NCI-H2171 (cell line): ENCODE measurements at places on chromosomes 13 and 19.

DNA sequence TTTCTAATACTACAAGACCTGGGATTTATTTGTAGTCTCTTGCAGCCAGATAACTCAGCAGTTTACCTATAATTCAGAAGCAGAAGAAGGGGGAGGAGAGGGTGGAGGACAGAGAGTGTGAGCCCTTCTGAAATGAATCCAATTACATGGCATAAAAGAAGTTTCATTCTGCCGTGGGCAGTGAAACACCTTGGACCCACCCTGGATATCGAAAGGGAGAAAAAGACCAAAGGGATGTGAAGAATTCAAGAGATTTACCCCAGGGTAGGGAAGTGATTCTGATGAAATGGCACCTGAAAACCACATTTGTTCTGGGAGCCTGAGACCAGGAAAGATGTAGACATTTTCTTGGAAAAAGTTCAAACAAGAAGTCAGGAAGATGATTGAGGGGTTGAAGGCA lies 140.9 kb downstream of the NDFIP2 start:
- no peak for DNase-seq

DNA sequence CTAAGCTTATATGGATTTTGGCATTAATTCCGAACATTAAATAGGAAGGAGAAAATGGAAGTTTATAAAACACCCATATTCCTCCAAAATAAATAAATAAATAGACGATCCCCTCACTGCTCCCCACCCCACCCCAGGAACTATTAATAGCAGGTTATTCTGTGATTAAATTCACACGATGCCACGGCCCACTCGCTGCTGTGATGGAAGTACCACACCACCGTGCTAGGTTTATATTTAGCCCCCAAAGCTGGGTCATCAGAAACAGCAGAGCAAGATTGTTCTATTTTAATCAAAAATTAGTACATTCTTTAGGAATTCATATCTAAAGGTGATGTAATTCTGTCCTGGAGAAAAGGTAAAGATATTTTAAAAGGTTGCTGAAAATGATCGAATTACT lies 65.4 kb downstream of the CCDC70 start:
- DNase-seq: no peak

- no peak for DNase-seq
Observed at GRCh38 chr19:38452430-38453366, 19.2 kb downstream of the RYR1 start.

- no peak for DNase-seq
Observed at GRCh38 chr13:58795715-58796114, 1164.2 kb downstream of the PCDH17 start.

GRCh38 chr19:57560049-57560491 lies 407 bp upstream of the ZNF550 start:
- DNase-seq: no peak

- no peak for DNase-seq
Observed at GRCh38 chr19:16482745-16483144, 11.0 kb upstream of the EPS15L1 start.

DNA sequence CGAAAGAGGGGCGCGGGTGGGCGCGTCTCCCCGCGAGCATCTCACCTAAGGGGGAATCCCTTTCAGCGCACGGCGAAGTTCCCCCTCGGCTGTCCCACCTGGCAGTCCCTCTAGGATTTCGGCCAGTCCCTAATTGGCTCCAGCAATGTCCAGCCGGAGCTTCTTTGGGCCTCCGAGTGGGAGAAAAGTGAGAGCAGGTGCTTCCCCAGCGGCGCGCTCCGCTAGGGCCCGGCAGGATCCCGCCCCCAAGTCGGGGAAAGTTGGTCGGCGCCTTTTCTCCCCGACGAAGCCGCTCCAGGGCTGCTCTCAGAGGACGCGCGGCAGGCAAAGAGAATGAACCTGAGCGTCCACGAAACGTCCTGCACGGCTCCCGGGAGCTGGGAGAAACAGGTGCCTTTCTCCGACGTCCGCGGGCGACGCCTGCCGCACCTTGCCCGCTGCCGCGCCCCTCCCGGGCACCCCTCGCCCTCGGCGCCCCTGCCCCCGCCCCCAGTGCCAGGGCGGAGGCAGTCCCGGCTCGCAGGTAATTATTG lies 366 bp upstream of the KL start:
- no peak for DNase-seq

DNA sequence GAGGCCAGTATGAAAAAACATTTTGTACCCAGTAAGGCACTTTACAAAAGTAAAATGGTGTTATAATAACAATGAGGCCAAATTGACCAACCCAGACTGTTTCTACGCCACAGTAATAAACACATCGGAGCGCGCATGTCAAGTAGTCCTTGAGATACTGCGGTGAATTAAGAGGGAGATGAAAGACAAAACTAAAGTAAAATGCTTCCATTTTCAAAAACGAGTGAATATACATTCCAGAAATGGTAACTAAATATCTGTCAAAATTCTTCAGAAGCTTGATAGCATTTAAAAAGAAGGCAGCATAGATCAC lies 19.0 kb downstream of the N4BP2L1 start:
- no peak for DNase-seq

DNA sequence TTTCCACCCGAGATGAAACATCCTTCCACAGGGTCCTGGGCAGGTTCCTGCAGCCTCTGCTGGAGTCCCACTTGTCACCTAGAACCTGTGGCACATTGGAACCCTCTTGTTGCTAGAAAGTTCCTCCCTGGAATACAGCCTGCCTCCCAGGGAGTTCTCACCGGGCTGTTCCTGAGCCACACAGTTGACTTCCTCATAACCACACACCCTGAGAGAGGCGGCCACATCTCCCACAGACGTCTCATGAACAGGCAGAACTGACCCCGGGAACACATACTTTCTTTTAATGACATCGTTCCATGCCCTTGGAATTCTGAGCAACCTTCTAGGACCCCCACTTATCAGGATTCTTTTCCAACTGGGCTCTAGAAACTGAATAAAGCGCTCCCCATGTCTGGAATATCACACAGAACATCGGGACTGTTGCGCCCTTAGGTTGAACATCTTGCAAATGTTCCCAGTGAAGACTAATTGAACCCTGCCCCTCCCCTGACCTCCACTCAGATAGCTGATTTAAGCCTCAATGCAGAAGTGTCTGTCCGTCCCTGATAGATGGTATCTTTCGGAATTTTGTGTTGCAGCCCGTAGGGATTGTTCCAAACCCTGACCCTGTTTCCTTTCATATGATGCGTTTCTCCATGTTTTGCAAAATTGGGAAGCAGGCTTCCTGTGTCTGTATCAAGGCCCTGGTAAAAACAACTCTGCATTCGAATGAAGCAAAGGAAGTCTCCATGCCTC lies 91.1 kb downstream of the RAB20 start:
- DNase-seq: no peak

GRCh38 chr19:55080968-55081769 lies 5.5 kb downstream of the EPS8L1 start:
- peak; percentile 52 for DNase-seq

- no peak for DNase-seq
Observed at GRCh38 chr13:101511766-101512165, 59.3 kb downstream of the ITGBL1 start.

DNA sequence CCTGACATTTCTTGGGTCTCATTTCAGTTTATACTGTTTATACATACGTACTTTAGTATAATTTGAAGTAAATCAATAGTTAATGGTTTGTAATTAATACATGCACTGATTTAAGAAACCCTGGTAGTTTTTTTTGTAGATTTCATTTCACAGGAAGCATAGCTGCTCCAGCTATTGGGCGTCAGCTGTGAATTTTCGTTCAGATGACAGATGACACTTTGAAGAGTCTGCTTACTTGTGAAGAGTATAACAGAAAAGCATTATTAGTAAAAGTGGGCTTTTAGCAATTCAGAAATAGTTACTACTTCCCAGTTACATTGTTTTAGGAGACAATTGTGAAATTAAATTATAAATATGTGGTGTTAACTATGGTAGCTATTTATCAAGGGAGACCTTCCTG lies 44.4 kb downstream of the METTL21C start:
- DNase-seq: no peak

DNA sequence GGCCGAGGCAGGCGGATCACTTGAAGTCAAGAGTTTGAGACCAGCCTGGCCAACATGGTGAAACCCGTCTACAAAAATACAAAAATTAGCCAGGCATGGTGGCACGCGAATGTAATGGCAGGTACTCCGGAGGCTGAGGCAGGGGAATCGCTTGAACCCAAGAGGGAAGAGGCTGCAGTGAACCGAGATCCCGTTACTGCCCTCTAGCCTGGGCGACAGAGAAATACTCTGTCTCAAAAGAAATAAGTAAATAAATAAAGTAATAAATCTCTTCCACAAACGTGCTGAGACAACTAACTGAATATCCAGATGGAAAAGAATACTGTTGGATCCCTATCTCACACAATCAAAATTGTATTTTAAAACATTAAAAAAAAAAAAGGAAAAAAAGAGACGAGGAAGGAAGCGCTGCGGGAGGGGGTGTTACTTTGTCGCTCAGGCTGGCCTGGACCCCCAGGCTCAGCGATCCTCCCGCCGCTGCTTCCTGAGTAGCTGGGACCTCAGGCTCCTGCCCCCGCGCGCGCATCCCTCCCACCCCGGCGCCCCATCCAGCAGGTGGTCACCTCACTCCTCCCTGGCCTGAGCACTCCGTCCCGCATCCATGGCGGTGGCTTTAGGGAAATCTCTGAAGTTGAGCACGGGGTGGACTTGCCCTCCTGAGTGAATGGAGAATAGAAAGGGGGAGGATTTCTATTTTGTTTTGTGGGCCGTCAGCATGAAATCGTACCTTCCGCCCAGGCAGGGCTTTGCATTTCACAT lies 628 bp upstream of the ZNF813 start:
- no peak for DNase-seq

DNA sequence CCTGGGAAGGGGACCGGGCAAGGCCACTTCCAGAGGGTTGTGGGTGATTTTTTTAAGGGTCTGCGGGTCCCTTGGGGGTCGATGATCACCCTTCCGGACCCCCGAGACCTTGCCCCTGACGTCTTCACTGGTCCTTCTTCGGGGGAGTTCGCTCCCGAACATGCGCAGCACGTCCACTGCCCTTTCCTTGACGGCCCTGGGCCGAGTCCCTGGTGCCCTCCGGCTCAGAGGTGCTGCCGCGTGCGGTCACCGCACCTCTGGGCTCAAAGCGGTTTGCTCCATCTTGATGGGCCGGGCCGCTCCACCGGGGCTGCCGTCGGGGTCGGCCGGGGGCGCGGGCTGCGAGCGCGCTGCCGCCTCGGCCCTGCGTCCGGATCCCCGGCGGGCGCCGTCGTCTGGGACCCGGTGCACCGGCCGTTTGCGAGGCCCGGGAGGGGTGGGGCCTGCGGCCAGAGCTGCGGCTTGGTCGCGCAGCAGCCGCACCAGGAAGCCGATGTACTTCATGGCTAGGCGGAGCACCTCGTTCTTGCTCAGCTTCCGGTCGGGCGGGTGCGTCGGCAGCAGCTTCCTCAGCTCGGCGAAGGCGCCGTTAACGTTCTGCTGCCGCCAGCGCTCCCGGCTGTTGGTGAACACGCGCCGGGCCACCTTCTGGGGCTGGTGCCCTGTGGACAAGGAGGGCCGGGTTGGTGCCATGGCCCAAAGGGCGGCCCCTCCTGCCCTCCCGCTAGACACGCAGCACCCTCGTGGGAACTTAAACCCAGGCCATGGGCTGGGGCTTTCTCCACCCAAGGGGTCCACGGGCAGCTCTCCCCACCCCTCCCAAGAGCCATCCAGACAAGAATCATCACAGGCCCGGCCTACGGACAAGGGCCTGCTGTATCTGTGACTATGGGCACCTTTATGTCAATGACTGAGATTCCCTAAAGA lies 3.3 kb downstream of the LYL1 start:
- no peak for DNase-seq

GRCh38 chr19:32053861-32054260 lies 291.5 kb upstream of the ZNF507 start:
- no peak for DNase-seq

DNA sequence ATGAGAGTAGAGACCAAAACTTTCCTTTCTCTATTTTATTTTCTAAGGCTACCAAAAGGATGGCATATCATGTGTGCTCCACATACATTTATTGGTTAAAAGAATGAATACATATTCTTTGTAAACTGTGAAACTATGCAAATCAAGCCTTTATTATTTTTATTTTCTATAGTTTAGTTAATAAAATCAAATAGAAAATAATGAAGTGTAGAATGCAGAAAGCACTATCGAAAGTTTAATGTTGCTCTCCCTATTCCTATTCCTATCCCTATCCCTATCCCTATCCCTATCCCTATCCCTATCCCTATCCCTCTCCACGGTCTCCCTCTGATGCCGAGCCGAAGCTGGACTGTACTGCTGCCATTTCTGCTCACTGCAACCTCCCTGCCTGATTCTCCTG lies 60.3 kb downstream of the ZNF100 start:
- no peak for DNase-seq

- no peak for DNase-seq
Observed at GRCh38 chr19:709196-709964, 645 bp downstream of the PALM start.

DNA sequence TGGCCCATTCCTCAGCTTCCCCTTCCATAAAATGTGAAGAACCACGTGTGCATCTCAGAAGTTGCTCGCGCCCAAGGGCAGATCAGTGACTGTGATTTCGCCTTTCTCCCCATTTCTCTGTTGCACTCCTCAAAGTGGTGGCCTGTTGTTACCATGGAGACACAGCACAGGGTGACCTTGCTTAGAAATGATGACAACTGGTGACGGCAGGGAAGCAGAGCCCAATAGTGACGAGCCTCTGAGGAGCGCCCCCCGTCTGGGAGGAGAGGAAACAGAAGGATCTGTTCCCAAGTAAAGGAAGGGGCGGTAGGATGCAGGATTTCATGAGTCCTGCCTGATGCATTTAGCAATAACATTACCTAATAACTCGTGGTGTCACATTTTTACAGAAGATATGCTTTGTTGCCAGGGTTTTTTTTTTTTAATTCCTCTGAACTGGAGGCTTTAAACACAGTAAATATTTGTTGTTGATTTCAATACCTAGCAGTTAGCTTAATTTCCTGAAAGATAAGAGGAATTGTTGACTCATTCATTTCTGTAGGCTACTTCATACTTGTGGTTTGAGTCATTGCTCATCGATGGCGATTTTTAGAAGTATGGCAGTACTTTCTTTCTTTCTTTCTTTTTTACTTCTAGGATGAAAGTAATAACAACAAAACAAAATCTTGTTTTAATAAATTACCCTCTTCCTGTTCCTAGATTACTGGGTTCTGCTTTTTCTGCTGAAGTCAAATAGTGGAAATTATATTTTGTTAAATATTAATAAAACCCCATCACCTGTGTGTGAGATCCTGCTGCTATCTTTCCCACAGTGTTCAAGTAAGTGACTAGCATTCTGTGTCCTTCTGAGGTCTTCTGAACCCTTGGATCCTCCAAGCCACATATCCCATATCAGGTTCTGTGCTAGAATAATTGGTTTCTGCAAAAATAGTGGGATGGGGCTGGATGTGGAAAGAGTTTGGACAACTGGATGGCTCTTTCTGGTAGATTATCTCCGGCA lies 36.0 kb downstream of the MBNL2 start:
- DNase-seq: no peak

- no peak for DNase-seq
Observed at GRCh38 chr19:47109541-47110375, 3.8 kb downstream of the ZC3H4 start.
